Adipocyte (in vitro differentiated cells): ENCODE measurements at places on chromosomes 13 and 19.

DNA sequence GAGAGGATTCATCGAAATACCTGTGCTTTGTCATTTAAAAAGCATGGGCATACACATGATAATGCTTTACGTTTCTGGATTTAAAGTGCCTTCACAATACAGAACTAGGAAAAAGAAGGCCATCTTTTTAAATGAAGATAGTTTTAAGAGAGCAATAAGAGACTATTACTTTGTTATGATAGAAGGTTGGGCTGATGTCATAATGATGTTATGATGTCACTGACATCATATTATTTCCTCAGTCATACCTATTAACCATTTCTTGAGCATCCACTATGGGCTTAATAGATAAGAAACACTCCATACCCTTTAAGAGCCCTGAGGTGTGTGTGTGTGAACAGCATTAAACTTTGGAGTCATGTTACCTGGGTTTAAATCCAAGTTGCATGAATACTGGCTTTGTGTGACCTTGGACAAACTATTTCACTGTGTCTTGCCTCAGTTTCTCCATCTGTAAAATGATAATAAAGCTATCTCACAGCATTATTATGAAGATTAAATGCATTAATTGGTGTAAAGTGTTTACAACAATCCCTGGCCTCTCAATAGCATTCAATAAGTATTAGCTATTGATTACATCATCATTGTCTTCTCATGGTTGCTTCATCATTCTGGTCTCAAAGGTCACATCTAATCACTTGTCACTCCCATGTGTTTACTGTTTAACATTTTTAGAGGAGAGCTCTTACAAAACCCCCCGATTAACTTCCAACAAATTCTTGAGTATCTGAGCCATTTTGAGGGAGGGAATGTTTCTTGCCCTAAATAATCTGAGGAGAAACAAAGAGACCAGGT lies 11.1 kb downstream of the ZNF181 start:
- no peak for DNase-seq

- no peak for DNase-seq
Observed at GRCh38 chr13:102040812-102041211, 361.0 kb downstream of the FGF14 start.

- no peak for DNase-seq
Observed at GRCh38 chr19:57773488-57773887, 4.0 kb downstream of the ZNF586 start.

DNA sequence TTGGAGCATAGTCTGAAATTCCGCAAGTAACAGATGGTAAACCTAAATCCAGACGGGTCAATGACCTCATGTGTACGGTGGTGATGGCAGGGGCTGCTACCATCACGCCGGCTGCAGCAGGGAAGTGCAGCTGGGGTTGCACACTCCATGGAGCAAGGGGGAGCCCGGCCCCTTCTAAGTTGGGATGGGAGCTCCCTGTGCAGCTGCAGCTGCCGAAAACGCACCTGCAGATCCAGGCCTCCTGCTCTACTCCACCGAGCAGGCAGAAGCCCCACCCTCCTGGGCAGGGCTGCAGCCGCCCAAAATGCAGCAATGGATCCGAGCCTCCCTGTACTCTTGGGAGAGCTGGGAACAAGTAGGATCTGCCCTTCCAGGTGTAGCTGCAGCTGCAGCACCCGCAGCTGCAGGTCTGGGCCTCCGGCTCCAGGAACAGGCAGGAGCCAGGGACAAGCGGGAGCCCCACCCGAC lies 25.5 kb downstream of the KBTBD6 start:
- no peak for DNase-seq
